Natural killer cell (primary cell): ENCODE measurements at places on chromosomes 5 and 9. TPM values are rescaled to one million over a fixed set of nuclear protein-coding genes. Genes with fewer than 3 reads are reported as not detected.
A peak's percentile ranks its signal among the peaks of the same experiment; 100 is the strongest.

- no peaks in the 10 kb centered on the region for H3K27me3 ChIP-seq
- DNase-seq, result no peak
- no peaks in the 10 kb centered on the region for H3K36me3 ChIP-seq
- H3K4me3 ChIP-seq, result no peak overlapping the region
These were observed 99.2 kb upstream of the PITX1 start for GRCh38 chr5:135133181-135133580.

FOXD1 gene
- 0.41 TPM for total RNA-seq

DNA sequence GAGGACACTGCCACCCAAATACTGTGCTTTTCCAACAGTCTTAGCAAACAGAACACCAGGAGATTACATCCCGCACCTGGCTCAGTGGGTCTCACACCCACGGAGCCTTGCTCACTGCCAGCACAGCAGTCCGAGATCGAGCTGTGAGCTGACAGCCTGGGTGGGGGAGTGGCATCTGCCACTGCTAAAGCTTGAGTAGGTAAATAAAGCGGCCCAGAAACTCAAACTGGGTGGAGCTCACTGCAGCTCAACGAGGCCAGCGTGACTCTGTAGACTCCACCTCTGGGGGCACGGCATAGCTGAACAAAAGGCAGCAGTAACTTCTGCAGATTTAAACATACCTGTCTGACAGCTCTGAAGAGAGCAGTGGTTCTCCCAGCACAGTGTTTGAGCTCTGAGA, 28.8 kb downstream of the EPB41L4A start:
- H3K4me1 ChIP-seq, result no peaks in the 10 kb centered on the region
- H3K4me3 ChIP-seq, result no peak overlapping the region
- no peaks in the 10 kb centered on the region for H3K27me3 ChIP-seq

DNA sequence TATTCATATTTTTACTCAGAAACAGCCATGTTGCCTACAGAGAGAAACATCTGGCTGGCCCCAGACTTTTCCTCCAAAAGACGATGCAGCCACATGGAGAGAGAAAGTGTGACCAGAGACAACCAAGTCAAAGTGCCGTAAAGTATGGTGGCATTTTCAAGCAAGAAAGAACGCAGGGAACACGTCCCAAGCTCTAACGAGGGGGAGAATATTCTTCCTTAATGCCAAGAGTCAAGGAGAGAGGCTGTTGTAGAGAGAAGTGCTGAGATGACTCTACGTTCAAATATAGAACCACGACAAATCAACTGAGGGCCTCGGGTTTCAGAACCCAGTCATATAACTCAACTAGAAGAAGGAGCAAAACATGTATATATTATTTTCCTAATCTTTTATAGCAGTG, 55.9 kb downstream of the FNBP1 start:
- no peak for DNase-seq
- H3K4me3 ChIP-seq, result no peak overlapping the region
- peak overlapping the region; percentile 21 for H3K27ac ChIP-seq
- H3K4me1 ChIP-seq, result peaks cover 37% of the 10 kb centered on the region

GRCh38 chr5:40346901-40347300, 332.8 kb upstream of the PTGER4 start:
- no peak overlapping the region for H3K27ac ChIP-seq
- H3K4me1 ChIP-seq, result no peaks in the 10 kb centered on the region
- H3K4me3 ChIP-seq, result no peak overlapping the region

SLC26A2 gene
- 6.2 TPM for total RNA-seq

GRCh38 chr9:104091708-104092107, 2.4 kb upstream of the SMC2 start:
- peaks cover 6% of the 10 kb centered on the region for H3K4me1 ChIP-seq
- peaks cover 4% of the 10 kb centered on the region for H3K27me3 ChIP-seq
- no peak overlapping the region for H3K4me3 ChIP-seq
- no peak overlapping the region for H3K27ac ChIP-seq
